CD4-positive, alpha-beta T cell treated with Interleukin-15 for 4 hours (primary cell): ENCODE measurements at places on chromosomes 11 and 22.
A peak's percentile ranks its signal among the peaks of the same experiment; 100 is the strongest.

DNA sequence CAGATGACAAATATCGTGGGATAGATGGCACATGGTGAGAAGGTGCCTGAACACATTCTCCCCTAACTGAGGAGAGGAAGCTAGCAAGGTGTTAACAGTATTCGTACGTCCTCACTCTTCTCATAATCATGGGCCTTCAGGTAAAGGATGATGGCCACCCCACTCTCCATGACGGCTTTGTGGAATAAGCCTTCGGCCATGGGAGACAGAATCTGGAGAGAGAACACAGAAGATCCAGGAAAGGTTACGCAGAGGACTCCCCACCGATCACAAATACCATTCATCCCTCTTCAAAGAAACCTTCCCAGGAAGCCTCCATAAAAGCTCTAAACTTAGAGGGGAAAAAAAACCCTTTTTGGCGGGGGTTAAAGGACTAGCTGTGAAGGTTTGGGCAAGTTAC lies 189.9 kb downstream of the BCR start:
- no peak for DNase-seq

DNA sequence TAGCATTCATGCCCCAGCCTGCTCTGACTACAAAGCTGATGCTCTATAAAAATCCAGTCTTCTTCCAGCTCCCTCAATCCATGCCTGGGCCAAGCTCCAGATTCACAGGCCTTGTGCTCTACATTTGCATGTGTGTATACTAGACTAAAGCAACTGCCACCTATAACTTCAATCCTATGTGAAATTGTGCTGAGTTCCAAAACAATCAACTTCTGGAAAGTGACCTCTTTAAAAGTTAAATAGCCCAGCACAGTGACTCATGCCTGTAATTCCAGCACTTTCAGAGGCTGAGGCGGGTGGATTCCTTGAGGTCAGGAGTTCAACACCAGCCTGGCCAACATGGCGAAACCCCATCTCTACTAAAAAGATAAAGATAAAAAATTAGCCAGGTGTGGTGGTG lies 114.3 kb upstream of the ZC3H12C start:
- no peak for DNase-seq

DNA sequence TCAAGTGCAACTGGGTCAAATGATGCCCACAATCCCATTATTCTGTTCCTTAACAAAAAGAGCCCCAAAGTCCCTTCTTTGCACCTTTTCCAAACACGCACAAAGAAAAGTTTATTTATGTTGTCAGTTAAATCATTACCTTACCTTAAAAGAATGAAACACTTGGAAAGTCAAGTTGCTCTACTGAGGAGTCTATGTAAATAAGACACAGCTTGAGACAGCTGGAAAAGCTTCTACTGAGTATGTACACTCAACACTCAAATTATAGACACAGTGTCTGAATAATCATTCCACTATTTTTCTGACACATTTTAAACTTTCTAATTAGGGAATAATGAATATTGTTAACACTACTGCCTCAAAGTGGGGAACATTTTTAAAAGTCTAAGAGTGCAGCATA lies 21.6 kb upstream of the PHLDA2 start:
- DNase-seq, result no peak

DNA sequence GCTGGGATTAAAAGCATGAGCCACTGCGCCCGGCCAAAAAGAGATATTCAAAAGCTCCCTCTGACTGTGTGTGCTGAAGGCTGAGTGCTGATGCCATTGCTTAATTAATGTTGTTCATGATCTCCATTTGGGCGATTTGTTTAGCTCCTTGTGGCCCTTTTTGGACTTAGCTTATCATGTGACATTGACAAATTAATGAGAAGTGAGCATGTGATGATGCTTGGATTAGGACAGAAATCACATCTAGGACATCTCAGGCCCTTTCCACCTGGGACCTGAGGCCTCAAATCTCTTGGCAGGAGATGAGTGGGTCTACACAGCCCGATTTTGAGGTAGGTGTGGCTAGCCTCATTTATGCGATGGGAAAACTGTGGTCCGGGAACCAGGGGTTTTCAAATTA lies 10.4 kb downstream of the EHF start:
- DNase-seq, result no peak

DNA sequence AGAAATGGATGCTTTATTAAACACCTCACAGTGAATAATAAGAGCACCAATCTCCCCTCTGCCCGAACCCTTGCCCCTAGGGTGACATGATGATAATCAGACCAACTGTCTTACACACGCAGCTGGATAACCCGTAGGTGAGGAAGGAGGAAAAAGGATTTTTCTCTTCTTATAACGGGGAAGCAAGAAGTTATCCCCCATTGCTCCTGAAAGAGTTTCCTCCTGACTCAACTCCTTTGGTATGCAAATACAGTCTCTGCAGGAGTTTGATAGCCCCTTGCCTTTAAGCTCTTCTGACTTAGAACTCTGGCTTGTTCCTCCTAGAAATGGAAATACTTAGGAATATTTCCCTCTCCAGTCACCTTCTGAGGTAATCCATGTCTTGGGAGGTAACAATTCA lies 455.8 kb downstream of the TMEM135 start:
- DNase-seq, result no peak

DNA sequence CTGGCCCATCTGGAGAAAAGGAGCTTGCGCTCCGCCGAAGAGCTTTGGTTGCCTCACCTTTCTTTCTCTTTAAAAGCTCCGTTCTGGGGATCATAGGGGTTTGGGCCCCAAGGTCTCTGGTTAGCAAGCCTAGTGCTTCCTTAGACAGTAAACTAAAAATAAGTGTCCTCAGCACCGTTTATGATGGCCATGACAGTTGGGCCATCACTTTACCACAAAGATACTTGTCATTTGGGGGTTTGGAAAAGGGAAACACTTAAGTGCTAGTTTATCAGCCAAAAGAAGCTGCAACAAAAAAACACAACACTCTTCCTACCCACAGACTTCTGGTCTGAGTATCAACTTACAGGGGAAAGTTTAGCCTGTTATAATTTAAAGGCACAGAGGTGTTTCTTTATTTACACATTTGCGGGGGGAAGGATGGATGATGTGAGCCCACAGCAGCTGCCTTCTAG lies 88.4 kb upstream of the CD44 start:
- DNase-seq, result no peak

DNA sequence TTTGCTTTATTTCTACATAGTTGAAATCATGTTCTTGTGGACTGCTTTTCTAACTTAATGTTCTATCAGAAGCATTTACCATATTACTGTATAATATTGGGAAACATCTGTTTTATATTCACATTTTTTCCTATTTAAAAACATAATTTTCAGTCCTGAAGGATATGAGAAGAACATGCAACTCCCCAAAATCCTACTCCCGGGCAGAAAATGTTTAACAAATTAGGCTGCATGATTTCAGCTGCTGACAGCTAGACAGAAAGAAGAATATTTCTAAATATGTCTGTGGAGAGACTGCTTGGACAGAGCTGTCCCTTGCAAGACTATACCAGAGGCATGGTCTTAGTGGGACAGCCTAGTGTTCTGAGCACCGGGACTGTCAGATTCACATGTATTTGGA lies 15.7 kb upstream of the AMPD3 start:
- DNase-seq, result no peak

- peak; percentile 9 for DNase-seq
Observed at GRCh38 chr11:457111-457760, 7.2 kb downstream of the PTDSS2 start.

GRCh38 chr11:100575860-100576717 lies 111.0 kb upstream of the ARHGAP42 start:
- peak; percentile 1 for DNase-seq

DNA sequence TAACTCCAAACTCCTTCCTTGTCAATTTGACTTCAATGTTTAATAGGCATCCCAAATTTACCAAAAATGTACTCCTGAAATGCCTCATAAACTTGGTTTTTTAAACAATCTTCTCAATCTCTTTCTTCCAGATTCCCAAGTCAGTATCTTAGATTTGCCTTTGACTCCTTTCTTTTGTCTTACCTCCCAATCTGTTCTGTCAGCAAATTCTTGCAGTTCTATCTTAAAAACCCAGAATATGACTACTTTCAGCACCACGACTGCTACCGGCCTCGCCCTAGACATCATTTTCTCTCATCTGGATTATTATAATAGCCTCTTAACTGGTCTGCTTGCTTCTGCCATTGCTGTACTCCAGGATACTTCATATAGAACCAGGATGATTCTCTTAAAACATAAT lies 7.9 kb downstream of the NLRP14 start:
- DNase-seq, result no peak

- no peak for DNase-seq
Observed at GRCh38 chr11:64294774-64295173, 3.7 kb downstream of the KCNK4 start.

DNA sequence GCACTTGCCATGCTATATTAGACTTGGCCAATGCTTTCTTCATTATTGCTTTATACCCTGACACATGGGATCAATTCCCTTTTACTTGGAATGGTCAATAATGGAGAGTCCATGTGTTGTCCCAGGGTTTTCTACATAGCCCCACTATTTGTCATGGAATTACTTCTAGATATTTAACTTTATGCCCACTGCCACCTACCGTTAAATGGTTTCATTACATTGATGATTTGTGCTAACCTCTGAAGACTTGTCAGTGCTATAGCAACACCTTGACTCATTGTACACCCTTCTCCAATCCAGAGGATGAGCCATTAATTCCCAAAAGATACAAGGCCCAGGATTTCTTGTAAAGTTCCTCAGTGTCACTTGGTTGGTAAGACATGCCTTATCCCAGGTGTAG lies 31.4 kb upstream of the SLC22A25 start:
- DNase-seq, result no peak

- DNase-seq, result no peak
Observed at GRCh38 chr11:32385998-32386397, 49.3 kb downstream of the WT1 start.

DNA sequence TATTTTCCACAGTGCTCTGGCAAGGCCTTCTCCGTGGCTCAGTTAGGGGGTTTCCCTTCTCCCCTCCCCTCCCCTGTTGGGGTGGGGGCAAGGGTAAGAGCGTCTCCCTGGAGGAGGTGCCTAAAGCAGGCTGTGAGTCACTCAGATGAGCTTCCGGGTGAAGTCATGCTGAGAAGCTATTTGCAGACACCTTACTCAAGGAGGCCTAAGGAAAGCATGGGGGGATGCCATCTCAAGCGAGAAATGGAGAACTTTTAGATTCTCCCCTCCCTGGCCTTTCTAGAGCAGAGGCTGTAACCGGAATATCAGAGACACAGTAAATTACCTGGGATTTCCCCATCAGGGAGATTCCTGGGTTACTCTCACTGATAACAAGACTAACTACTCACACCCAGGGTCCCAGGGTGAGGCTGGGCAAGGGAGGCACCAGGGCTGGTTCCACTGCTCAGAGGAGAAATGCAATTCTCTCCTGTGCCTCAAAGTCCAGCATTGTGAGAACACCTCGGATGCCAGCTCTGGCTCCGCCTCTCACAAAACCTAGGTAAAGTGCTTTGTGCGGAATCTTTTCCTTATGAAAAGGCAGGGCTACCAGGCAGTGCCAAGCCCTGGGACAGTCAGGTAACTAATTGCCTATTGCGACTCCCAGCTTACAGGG lies 123.6 kb downstream of the ABTB2 start:
- DNase-seq, result peak; percentile 82

GRCh38 chr11:112129656-112130055 lies 34.2 kb downstream of the IL18 start:
- DNase-seq, result no peak

DNA sequence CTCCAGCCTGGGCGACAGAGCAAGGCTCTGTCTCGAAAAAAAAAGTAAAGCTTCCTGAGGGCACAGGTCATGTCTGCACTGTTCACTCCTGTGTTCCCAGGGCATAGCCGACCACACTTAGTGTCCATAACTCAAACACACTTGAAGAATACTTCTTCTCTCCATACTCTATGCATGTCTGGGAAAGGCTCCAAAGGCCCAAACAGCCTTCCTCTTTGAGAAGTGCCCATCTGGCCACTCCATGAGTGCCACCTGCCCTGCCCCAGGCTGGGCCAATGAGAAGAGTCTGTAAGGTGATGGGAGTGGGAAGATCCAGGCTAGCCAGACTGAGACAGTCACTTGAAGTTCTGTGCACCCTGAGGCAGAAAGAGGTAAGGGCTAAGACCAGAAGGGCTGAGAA lies 24.7 kb downstream of the DGCR2 start:
- DNase-seq, result no peak

- no peak for DNase-seq
Observed at GRCh38 chr11:31799435-31800397, 11.4 kb downstream of the PAX6 start.

DNA sequence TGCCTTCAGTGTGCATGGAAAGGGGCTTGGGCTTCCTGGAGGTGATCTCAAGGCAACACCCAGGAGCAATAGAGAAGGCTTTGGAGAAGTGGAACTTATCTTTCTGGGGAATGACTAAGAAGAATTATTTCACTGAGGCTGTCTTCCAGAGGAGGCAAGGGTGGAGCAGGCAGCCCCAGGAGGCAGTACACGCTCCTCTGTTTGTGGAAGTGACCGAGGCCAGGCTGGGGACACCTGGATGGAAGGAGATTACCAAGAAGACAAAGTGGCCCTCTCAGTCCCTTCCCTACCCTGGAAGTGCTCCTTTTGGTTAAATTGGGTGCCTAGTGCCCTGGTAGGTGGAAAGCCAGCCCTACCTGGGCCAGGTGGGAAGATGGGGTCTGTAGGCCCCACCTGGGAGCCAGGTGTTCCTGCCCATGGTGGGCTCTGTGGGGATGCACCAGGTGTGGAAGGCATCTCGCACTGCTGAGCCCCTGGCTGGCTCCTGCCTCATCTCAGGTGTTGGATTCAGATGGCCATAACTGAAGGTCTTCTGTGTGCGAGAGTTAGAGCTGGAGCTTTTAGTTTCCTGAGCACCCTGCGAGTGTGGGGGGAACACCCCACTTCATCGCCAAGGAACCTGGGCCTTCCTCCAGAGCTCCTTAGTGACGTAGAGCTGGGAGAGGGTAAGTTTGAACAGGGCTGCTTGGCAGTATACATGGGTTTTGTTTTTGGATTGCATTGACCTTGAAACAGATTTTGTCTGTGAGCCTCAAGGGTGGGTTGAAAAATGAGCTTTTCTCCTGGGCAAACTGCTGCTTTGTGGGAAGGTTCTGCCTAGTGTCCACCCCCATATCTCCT lies 46.1 kb downstream of the MICAL2 start:
- no peak for DNase-seq
